Effector memory CD4-positive, alpha-beta T cell (primary cell): ENCODE measurements at places on chromosomes 2 and 18.

DNA sequence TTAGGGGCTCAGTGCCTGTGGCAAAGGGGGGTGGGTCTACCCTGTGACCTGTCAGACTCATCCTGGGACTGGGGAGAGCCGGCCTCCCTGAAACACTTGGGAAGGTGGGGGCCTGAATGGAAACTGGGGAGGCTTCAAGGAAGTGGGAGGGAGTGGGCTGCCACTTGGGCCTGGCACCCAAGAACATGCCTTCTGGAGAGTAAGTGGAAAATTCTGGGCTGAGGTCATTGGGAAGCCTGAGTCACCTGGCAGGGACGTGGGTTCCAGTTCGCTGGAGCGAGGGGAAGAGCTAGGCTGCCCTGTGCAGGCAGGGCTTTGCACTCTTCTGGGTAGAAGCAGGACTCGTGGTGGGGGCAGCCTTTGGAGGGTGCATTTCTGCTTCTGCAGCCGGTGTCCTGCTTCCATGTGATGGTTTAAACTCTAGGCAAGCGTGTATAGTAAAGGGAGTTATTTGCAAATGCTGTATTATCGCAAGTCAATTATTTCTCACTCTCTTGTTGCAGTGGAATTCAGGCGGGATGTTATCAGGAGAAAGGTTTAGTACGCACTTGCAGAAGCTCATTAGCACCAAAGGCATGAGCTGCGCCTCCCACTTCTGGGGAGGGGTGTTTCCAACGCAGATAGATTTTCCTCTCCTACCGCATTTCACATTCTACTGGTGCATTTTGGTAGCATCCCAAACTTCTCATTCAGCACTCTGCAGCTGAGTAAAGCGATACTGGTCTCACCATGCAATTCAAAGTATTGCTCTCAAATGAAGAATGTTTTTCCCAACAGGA lies 3.8 kb downstream of the LRRFIP1 start:
- no peak for DNase-seq

DNA sequence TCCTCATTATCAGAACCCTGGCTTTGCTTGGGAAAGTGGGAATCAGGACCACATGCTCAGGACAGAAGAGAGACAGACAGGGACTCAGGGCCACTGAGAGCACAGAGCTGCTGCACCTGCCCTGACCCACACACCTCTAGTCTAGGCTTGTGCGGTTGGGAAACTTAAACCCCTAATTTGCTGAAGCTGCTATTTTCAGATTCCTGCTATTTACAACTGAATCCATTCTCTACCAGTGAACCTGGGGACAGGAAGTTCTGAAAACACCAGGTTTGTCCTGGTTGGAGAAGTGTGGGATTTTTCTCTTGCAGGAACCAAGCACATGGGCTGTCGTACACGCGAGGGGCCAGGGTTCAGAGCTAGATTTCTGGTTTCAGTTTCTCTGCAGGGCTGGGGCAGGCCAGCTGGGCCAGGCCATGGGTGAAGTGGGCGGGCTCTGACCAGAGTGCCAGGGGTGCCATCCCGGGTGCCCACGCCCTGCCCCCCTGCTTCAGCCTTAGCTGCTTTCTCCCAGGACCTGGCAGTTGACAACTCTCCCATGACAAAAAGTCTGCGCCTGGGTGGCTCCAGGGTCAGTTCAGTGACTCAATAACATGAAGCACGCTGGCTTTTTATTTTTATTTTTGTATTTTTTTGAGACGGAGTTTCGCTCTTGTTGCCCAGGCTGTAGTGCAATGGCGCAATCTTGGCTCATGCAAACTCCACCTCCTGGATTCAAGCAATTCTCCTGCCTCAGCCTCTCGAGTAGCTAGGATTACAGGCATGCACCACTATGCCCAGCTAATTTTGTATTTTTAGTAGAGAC lies 51.3 kb upstream of the SLC1A4 start:
- no peak for DNase-seq

DNA sequence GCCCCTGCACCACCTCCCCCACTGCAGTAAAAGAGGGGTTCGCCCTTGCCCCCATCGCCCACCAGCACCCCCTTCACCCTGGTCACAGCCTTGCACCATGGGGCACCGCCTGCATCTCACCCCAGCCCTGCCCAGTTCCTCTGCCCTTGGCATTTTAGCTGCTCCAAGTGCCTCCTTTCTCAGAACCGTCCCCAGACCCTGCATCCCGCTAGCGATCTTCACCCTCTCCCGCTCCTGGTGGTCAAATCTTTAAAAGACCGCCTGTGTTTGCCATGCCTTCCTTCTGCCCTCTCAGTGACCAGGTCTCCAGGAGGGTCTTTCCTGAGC lies 114.7 kb upstream of the OTOS start:
- no peak for DNase-seq

DNA sequence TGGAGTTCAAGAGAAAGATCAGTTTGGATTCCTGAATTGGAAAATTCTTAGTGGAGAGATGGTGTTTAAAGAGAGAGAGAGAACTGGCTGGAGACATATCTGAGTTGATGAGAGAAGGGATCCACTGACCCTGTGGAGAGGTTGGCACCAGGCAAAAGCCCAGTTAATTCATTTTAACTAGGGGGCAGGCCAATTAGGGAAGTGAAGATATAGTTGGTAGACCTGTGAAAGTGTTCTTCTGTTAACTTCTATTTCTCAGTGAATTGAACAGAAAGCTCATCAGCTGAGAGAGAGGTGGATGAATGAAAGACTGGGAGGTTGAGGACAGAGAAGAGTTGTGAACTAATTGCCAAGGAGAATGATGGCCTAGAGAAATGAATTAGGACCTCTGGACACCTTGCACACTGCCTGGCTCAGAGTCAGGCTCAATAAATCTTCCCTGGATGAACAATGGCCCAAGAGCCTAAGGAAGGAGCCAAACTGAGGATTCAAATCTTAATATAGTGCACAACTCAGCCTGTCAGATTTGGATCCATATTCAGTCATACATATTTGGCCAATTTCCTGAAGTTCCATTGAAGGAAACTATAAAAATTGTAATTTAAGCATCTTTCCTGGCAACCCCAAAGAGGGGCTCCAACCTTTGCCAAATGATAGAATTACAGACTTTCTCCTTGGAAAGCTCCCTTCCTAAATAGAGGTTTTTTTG lies 82.2 kb upstream of the RMDN2 start:
- DNase-seq = no peak

DNA sequence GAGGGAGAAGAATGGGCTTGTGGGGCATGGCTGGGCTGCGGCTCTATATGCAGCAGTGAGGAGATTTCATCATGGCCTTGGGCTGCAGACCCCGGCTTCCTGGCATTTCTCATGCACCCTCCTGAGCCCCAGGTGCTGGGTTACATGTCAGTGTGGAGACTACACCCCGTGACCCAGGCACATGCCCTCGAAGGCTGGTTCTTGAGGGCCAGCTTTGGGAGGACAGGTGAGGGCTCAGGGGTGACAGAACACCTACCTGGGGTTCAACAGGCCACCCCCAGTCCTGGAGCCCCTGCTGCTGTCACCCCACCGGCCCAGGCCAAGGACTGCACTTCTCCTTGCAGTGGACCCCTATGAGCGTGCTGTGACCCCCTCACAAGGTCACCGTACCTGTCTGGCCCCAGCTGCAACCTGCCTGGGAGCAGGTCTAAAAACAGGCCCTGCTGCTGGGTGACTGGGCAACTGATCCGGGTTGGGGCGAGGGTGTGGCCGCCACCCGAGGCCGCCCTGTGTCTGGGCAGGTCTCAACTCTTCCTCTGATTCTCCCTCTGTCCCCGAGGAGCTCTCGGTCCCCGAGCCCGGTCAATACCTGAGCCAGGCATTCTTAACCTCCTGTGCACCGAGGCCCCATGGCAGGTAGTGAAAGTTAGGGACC lies 94.8 kb upstream of the OTOS start:
- no peak for DNase-seq

- no peak for DNase-seq
These were observed 55.1 kb upstream of the NETO1 start for GRCh38 chr18:72922895-72923294.

DNA sequence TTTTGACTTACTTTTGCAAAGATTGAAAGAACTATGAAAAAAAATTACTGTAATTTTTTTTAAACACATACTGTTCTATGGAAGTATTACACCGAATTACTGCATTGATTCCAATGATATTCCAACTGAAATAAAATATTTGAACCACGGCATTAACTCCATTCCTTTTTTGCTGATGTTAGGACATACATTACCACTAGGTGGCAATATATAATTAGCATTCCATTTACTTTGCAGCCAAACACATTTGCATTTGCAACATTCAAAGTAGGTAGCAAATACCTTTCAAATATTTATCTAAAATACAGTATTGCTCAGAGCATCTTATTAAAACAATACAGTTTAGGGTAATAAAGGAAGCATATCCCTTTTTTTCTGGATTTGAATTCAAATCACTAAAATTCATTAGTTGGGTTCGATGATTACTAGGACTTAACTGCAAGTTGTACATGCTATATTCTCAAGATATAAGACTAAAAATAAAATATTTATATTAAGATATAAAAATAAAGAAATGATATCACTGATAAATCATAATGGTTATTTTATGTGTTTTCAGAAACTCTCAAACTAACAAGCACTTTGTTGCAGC lies 31.3 kb downstream of the LANCL1 start:
- DNase-seq = no peak

DNA sequence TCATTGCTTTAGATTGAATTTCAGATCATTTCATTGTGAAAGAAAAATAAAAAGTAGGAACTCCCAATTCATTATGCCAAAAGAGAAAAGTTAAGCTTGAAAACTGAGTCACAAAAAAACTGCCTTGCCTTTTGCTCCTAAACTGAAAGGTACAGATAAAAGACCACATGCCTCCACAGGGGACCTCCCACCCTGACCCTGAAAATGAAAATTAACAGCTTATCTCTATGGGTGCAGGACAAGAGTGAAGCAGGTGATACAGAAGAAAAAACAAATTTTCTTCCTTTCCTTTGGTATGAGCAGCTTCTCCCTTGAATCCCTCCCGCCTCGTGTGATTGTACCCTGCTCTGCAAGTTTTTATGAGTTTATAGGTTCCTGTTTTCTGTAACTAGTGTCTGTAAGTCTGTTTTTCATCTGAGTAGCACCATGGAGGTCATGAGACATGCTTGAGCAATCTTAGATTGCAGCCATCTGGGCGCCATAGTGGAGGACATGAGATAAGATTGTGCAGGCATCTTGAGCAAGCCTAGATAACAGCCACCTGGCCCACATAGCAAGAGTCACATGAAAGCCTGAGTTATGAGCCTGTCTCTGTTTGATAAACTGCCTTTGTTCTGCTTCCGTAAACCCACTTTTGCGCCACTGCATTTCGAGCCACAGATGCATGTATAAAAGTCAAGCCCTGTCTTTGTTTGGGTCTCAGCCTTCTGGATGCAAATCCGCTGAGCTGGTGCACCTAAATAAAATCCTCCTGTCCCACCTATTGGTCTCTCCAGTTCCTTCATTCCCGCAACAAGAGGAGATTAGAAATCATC lies 56.2 kb upstream of the DYNC1I2 start:
- DNase-seq = no peak

GRCh38 chr2:1837022-1837421 lies 92.7 kb upstream of the PXDN start:
- DNase-seq = no peak

DNA sequence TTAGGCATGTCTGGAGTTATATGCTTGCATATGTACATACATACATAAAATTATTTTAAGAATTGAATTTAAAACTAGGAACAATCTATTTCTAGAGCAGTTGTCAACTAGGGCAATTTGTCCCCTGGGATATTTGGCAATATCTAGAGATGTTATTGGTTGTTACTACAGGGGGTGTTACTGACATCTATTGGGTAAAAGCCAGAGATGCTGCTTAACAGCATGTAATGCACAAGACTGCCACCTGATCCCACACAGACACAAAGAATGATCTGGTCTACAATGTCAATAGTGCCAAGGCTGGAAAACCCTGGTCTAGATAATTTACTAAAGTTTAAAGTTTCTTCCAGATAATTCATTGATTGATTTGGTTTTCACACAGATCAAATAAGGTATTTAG lies 185.3 kb downstream of the NYAP2 start:
- no peak for DNase-seq

DNA sequence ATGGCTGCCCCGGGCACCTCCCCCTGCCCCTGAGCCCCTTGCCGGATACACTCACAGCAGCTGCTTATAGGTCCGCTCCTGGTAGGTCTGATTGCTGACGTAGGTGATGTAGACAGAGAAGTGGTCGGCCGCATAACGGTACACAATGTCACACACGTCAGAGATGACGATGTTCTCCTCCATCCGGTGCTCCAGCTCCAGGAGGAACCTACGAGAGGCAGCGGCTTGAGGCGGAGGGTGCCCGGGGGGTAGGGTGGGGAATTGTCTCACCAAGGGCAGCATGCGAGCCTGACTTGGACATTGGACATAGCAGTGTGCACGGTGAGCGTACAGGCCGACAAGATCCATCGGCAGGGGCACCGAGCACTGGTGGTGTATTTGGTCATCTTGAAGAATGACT lies 22.8 kb downstream of the SNORC start:
- DNase-seq = no peak
